ENCODE measurements at places on chromosomes 4 and X. TPM values are rescaled to one million over a fixed set of nuclear protein-coding genes. Genes with fewer than 3 reads are reported as not detected.

APLN gene
- 18.7 TPM for total RNA-seq

DNA sequence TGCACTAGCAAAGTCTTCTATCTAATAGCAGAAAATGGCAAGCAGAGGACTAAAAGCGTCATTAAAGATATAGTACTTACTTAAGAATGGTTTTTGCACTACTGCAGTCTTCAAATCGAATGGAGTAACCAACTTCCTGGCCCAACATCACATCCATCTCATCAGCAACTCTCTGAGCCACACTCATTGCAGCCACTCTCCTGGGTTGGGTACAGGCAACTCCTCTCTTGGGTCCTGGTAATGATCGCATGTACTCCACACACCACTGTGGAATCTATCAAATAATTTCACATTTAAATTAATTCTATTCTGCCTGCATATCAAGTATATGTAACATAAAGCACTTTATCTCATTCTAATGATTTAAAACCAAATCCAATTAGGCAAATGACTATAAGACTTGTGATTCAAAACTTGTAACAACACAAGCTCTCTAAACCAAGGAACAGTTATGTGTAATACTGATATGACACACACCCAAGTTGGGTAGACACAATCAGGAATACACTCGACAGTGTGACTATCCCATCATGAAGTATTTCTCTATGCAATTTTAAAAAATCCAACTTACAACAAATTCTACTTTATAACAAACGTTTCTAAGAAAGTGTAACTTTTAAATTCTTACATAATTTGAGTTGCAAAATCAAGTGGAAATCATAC, 13.6 kb downstream of the DHX15 start:
- no peaks in the 10 kb centered on the region for H3K4me1 ChIP-seq
- DNase-seq, result no peak
- no peak overlapping the region for H3K27ac ChIP-seq
- peaks cover 6% of the 10 kb centered on the region for H3K36me3 ChIP-seq
- no peaks in the 10 kb centered on the region for H3K27me3 ChIP-seq

KLHL15 gene
- 6.1 TPM for total RNA-seq

GRCh38 chr4:25810461-25811373, 52.1 kb downstream of the SEL1L3 start:
- H3K4me3 ChIP-seq, result no peak overlapping the region
- DNase-seq, result no peak
- H3K4me1 ChIP-seq, result no peaks in the 10 kb centered on the region
- no peaks in the 10 kb centered on the region for H3K36me3 ChIP-seq
- H3K27me3 ChIP-seq, result no peaks in the 10 kb centered on the region

- H3K4me3 ChIP-seq, result no peak overlapping the region
- H3K4me1 ChIP-seq, result no peaks in the 10 kb centered on the region
- H3K27me3 ChIP-seq, result no peaks in the 10 kb centered on the region
- no peak for DNase-seq
- no peak overlapping the region for H3K27ac ChIP-seq
Observed at GRCh38 chr4:73452953-73453700, 17.1 kb downstream of the AFP start.

Measured in heart left ventricle (tissue), 16 donors.